ENCODE measurements at places on chromosomes 1 and 21. TPM values are rescaled to one million over a fixed set of nuclear protein-coding genes. Genes with fewer than 3 reads are reported as not detected.

DNA sequence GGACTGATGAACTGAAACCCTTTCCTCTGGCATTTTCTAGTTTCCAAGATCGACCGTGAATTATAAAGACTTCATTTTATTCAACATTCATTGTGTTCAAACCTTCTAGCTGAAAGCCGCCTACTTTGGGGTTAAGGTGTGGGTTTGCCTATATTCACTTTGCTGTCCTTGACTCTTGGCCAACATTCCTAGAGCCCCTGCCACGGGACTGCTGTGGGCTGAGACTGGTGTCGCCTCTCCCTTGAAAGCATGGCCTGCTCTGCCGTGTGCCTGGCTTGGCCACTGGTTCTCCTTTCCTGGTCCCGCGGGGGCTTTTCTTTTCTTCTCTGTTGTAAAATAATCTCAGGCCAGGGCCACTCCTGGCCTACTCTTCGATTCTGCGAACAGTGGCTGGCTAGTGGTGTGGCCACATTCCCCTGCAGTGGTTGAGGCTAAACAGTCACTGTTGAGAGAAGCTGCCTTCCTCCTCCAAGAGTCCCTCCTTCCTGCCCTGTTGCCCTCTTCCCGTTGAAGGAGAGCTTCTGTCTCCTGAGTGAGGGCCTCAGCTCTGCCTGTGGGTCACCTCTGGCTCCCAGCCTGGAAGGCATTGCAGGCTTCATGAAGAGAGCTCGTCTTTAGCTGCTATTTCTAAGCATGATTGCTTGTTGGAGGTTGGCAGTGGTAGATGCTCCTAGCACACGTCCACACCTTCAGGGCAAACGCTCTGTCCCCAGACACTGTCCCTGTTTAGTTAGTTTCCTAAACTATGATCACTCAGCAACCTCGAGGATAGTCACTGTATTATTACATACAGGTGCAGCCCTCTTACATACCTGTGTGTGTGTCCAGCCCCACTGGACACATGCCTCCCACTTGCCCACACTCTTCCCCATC, 80.5 kb downstream of the GALNT2 start:
- H3K27me3 ChIP-seq, result no peaks in the 10 kb centered on the region
- peaks cover 22% of the 10 kb centered on the region for H3K36me3 ChIP-seq
- DNase-seq, result no peak
- peaks cover 91% of the 10 kb centered on the region for H3K4me1 ChIP-seq
- H3K4me3 ChIP-seq, result no peak overlapping the region

GRCh38 chr1:179824265-179824664, 53.3 kb downstream of the TOR1AIP2 start:
- no peaks in the 10 kb centered on the region for H3K36me3 ChIP-seq
- no peak overlapping the region for H3K27ac ChIP-seq
- no peak for DNase-seq

The ADORA1 gene
- polyA plus RNA-seq, result 0.64 TPM

- H3K27ac ChIP-seq, result no peak overlapping the region
- no peak overlapping the region for H3K4me3 ChIP-seq
- no peaks in the 10 kb centered on the region for H3K36me3 ChIP-seq
- H3K27me3 ChIP-seq, result no peaks in the 10 kb centered on the region
- no peak for DNase-seq
Measured at GRCh38 chr1:80154176-80154575, 1147.6 kb upstream of the ADGRL4 start.

The C1QB gene
- 159 TPM for polyA plus RNA-seq

The TRIM33 gene
- polyA plus RNA-seq, result 20.1 TPM

The PERM1 gene
- 0.59 TPM for polyA plus RNA-seq

DNA sequence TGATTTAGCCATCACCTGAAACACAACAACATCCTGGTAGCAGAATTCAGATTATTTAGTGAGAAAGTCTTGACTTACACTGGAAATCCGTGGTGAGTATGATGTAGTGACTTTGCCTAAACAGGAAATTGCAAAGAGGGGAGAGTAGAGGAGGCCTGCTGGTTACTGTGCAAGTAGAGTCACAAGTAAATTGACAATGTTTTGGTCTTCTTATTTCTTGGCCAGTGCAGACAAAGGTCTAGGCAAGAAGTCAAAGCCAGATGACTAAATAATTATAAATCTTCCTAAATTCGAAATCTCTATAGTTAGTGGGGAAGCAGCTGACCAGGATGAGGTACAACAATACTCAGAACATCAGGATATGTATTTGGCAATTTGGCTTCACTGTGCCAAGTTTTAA, 159.5 kb upstream of the KCTD3 start:
- H3K4me3 ChIP-seq, result no peak overlapping the region
- no peaks in the 10 kb centered on the region for H3K4me1 ChIP-seq
- H3K27me3 ChIP-seq, result no peaks in the 10 kb centered on the region
- H3K27ac ChIP-seq, result no peak overlapping the region

The DAB1 gene
- polyA plus RNA-seq, result 0.23 TPM

GRCh38 chr1:212955098-212955497, 4.8 kb downstream of the VASH2 start:
- peaks cover 47% of the 10 kb centered on the region for H3K4me1 ChIP-seq
- DNase-seq, result no peak
- H3K4me3 ChIP-seq, result no peak overlapping the region
- H3K36me3 ChIP-seq, result no peaks in the 10 kb centered on the region

GRCh38 chr1:40079774-40080400, 17.2 kb downstream of the PPT1 start:
- no peaks in the 10 kb centered on the region for H3K4me1 ChIP-seq
- no peak for DNase-seq
- H3K27me3 ChIP-seq, result no peaks in the 10 kb centered on the region
- H3K36me3 ChIP-seq, result peaks cover 37% of the 10 kb centered on the region

DNA sequence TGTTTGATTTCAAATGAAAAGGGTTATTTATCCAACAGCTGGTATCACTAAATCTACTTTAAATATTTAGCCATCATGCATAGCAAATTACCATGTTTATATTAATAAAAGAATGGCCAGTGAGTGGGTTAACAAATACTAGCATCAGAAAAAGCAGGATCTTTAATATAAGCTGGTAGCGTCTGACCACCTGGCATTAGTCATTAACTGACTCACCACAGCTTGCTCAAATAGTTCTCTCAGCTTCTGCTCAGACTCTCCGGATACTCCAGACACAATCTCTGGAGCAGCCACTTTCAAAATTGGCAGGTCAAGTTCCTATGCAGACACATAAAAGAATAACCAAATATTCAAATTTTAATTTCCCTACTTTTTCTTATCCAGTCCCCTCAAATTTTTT, 29.6 kb downstream of the NVL start:
- H3K27ac ChIP-seq, result no peak overlapping the region
- no peak overlapping the region for H3K4me3 ChIP-seq
- DNase-seq, result no peak
- no peaks in the 10 kb centered on the region for H3K27me3 ChIP-seq

The CCDC27 gene
- 0.02 TPM for polyA plus RNA-seq

- DNase-seq, result no peak
- H3K27me3 ChIP-seq, result no peaks in the 10 kb centered on the region
- no peak overlapping the region for H3K4me3 ChIP-seq
- H3K4me1 ChIP-seq, result no peaks in the 10 kb centered on the region
- peaks cover 34% of the 10 kb centered on the region for H3K36me3 ChIP-seq
Measured at GRCh38 chr21:44324106-44324853, 14.9 kb downstream of the CFAP410 start.

DNA sequence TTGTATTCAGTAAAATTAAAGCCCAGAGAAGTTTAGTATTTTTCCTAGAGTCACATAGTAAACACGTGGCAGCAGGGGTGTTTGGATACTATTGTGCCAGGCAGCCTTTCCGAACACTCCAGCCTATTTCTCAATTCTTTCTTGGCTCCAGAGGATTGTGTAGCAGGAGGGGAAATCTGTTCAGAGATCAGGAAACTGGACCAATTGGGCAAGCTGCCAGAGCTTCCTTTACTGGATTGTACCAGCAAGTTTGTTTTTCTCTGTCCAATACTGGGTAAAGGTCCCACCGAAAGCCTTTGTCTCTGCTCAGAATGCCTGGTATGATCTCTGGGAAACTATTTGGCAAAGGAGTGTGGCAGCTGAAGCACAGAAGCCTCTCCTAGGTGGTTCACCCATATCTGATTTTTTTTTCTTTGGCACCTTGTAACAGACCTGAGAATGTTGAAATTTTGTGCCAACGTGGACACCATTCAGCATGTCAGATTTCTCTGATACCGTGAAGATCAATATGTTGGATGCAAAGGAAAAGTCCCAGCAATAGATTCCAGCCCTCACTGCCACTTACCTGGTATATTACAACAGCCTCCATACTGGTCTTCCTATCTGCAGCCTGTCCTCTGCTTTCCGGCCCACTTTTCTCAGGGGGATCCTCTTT, 126.2 kb downstream of the FGGY start:
- H3K36me3 ChIP-seq, result no peaks in the 10 kb centered on the region
- DNase-seq, result no peak
- H3K4me3 ChIP-seq, result no peak overlapping the region
- H3K27ac ChIP-seq, result no peak overlapping the region
- H3K4me1 ChIP-seq, result no peaks in the 10 kb centered on the region

The PSRC1 gene
- 5.8 TPM for polyA plus RNA-seq

The SYF2 gene
- 150 TPM for polyA plus RNA-seq

- no peak overlapping the region for H3K27ac ChIP-seq
- no peaks in the 10 kb centered on the region for H3K4me1 ChIP-seq
- no peak for DNase-seq
Measured at GRCh38 chr21:9008636-9009035, 1512.7 kb upstream of the TPTE start.

GRCh38 chr1:46581681-46582455, 22.2 kb downstream of the MKNK1 start:
- no peaks in the 10 kb centered on the region for H3K27me3 ChIP-seq
- H3K4me1 ChIP-seq, result peaks cover 3% of the 10 kb centered on the region
- H3K36me3 ChIP-seq, result peaks cover 60% of the 10 kb centered on the region
- H3K27ac ChIP-seq, result no peak overlapping the region
- no peak for DNase-seq

The ZMYND12 gene
- polyA plus RNA-seq, result 3.2 TPM

DNA sequence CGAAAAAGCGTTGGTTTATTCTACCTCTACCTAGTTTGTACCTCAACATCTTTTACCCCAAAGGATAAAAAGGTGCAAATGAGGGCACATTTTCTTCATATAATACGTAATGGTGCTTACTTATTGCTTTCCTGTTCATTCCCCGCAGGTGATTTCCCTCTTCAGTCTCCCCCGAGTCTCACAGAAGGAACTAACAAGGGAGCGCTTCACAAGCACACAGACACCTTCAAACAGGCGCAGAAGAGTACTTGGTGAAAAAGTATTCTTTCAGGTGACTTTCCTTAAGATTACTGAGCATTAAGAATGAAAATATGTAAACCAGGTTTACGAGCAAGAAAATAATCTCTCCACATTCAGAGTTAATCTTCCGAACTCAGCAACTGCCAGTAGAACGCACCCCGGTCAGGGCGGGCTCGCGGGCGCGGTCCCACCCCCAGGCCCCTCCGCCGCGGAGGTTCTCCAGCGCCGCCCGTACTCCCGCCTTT, 511 bp upstream of the RABGAP1L start:
- H3K27ac ChIP-seq, result peak overlapping the region; percentile 84
- no peaks in the 10 kb centered on the region for H3K36me3 ChIP-seq
- DNase-seq, result no peak
